Myocyte (in vitro differentiated cells): ENCODE measurements at places on chromosomes 3 and 15. TPM values are rescaled to one million over a fixed set of nuclear protein-coding genes. Genes with fewer than 3 reads are reported as not detected.

The NMNAT3 gene
- not detected in 2 replicates for total RNA-seq

The ZNF502 gene
- 2.0 and 2.6 TPM in 2 replicates for total RNA-seq

The WDR93 gene
- not detected in 2 replicates for total RNA-seq

The MASP1 gene
- total RNA-seq: not detected in 2 replicates

The GCSAM gene
- not detected in 2 replicates for total RNA-seq

The XCR1 gene
- not detected in 2 replicates for total RNA-seq

The PPIP5K1 gene
- 9.9 and 10.5 TPM in 2 replicates for total RNA-seq

The DPPA2 gene
- not detected in 2 replicates for total RNA-seq

The FAM227B gene
- 19.9 and 35.6 TPM in 2 replicates for total RNA-seq

The CAND2 gene
- total RNA-seq: 40.0 and 54.0 TPM in 2 replicates

The ZMYND10 gene
- 0.19 and 0.47 TPM in 2 replicates for total RNA-seq

The NR1I2 gene
- total RNA-seq: 0.83 TPM in 1 of 2 replicates, not detected in the other

The SH2D7 gene
- 0.16 and 0.31 TPM in 2 replicates for total RNA-seq

The GLT8D1 gene
- 84.7 and 106 TPM in 2 replicates for total RNA-seq

The STIMATE gene
- total RNA-seq: 8.9 and 9.2 TPM in 2 replicates

The BMF gene
- total RNA-seq: 7.4 and 10.4 TPM in 2 replicates

The POPDC2 gene
- 3.5 and 4.2 TPM in 2 replicates for total RNA-seq

The SLC6A20 gene
- not detected in 2 replicates for total RNA-seq

The TTLL13 gene
- total RNA-seq: 0.08 TPM in 1 of 2 replicates, not detected in the other

The SUMF1 gene
- 37.1 and 40.3 TPM in 2 replicates for total RNA-seq

The TRANK1 gene
- total RNA-seq: 7.5 and 8.7 TPM in 2 replicates

The VWA5B2 gene
- not detected in 2 replicates for total RNA-seq

The SPINK8 gene
- total RNA-seq: not detected in 2 replicates

The KBTBD12 gene
- total RNA-seq: 0.05 and 0.64 TPM in 2 replicates

The DLL4 gene
- 0.13 TPM in 1 of 2 replicates, not detected in the other for total RNA-seq

The KNG1 gene
- not detected in 2 replicates for total RNA-seq

The MINAR1 gene
- total RNA-seq: 1.3 and 2.5 TPM in 2 replicates

The CADPS gene
- total RNA-seq: not detected in 2 replicates

The ZNF80 gene
- total RNA-seq: 0.10 TPM in 1 of 2 replicates, not detected in the other

The SERINC4 gene
- 0.10 TPM in 1 of 2 replicates, not detected in the other for total RNA-seq

The GABRG3 gene
- total RNA-seq: not detected in 2 replicates

The NPHP3 gene
- total RNA-seq: 24.3 and 28.0 TPM in 2 replicates

The CNTN3 gene
- total RNA-seq: 0.08 and 1.1 TPM in 2 replicates

The MUC13 gene
- not detected in 2 replicates for total RNA-seq

The WDR73 gene
- total RNA-seq: 18.9 and 24.5 TPM in 2 replicates

The TIMP4 gene
- total RNA-seq: 0.42 and 0.62 TPM in 2 replicates

The TMIE gene
- total RNA-seq: 0.42 and 0.43 TPM in 2 replicates

The SV2B gene
- total RNA-seq: not detected in 2 replicates

The INSYN1 gene
- 0.32 and 0.73 TPM in 2 replicates for total RNA-seq

The PLA2G4F gene
- total RNA-seq: not detected in 2 replicates

The ILDR1 gene
- not detected in 2 replicates for total RNA-seq
